ENCODE measurements at places on chromosomes 3 and 15.

- DNase-seq = no peak
These were observed 25.3 kb upstream of the COPB2 start for GRCh38 chr3:139414608-139415224.

DNA sequence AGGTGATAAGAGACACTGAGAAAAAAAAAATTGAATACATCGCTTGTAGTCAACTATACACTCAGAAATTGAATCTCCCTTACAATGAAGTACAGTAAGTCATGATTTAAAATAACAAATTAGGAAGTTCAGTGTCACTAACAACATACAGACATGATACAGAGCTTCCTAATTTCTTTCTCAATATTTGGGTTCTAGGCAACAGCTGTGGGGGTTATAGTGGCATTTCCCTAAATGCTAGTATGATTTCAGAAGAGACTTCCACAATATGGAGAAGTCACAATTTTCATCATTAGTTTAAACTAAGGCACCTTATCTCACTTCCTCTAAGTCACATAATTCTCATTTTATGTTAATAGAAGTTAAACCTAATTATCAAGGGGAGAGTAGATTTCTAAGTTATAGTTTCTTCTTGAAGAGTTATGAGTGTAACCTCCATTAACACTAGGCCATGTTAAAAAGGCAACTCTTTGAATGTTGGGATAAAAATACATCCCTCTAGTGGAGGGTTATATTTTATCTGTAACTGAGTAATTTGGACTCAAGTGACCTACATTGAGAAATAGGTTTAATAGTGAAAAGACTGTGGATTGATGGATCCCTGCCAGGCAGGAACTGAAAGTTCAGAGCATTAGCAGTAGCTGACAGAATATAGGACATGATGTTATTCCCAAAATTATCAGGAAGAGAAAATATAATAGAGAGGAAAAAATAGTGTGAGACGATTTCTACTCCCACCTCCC lies 286.0 kb upstream of the SUCLG2 start:
- no peak for DNase-seq

GRCh38 chr3:143771258-143771657 lies 77.0 kb downstream of the SLC9A9 start:
- no peak for DNase-seq

- no peak for DNase-seq
These were observed 464 bp upstream of the MRPS25 start for GRCh38 chr3:15065550-15066007.

GRCh38 chr3:155093261-155093660 lies 13.1 kb downstream of the MME start:
- DNase-seq = no peak

- no peak for DNase-seq
These were observed 2.6 kb downstream of the FAM43A start for GRCh38 chr3:194688200-194688740.

- DNase-seq = no peak
These were observed 271.5 kb upstream of the TTC14 start for GRCh38 chr3:180330440-180330839.

DNA sequence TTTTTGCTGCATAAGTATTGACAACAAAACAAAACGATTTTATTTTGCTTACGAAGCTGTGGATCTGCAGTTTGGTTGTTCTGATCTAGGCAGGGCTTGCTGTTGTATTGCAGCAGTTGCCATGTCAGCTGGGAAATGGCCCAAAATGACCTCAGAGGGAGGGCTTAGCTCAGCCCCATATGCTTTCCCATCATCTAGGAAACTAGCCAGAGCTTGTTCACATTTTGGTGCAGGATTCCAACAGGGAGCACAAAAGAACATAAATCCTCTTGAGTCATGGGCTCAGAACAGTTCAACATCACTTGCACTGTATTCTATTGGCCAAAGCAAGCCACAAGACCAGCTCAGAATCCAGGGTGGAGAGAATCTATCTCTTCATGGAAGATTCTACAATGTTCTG lies 42.2 kb upstream of the ROBO2 start:
- no peak for DNase-seq

- DNase-seq = no peak
These were observed 30.4 kb downstream of the SECISBP2L start for GRCh38 chr15:49015896-49016295.

GRCh38 chr15:58264053-58264971 lies 126.1 kb downstream of the AQP9 start:
- no peak for DNase-seq

GRCh38 chr3:23644676-23645075 lies 161.1 kb upstream of the UBE2E1 start:
- no peak for DNase-seq

- DNase-seq = no peak
These were observed 83.1 kb upstream of the SETMAR start for GRCh38 chr3:4220065-4220464.

GRCh38 chr3:63798544-63798943 lies 20.6 kb upstream of the C3orf49 start:
- no peak for DNase-seq

DNA sequence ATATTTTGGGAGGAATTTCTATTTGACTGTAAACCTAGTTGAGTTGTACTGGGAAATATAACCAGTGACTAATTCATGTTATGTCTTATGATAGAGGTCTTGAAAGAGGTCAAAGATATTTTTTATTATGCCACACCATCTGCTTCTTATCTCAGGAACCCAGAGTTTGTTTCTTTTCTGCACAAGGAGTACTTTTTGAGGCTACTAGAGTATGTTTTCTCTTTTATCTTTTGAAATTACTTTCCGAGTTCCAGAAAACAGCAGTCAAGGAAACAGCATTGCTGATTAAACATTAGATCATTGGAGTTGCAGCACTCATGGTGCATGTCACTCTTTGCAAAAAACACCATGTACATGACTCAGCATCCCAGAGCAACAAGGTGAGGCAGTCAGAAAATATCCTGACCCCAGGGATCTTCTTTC lies 645.8 kb upstream of the NR2F2 start:
- DNase-seq = no peak

DNA sequence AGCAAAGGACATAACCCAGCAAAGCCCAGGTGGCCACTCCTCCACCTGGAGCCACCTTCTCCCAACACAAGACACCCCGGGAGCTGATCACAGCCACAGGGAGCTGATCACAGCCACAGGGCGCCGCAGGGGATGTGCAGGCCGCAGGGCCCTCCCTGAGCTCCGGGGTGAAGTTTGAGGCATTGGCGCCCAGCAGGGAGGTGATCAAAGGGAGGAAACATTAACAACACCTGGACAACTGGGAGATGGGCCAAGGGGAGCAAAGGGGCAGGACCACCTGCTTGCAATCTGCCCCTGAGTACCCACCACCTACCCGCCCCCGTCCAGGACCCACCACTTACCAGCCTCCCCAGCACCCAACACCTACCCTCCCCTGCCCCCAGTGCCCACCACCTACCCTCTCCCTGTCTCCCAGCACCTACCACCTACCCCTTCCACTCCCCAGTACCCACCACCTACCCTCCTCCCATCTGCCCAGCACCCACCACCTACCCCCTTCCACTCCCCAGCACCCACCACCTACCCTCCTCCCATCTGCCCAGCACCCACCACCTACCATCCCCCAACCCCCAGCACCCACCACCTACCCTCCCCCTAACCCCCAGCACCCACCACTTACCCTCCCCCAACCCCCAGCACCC lies 2.4 kb downstream of the UROC1 start:
- DNase-seq = no peak

DNA sequence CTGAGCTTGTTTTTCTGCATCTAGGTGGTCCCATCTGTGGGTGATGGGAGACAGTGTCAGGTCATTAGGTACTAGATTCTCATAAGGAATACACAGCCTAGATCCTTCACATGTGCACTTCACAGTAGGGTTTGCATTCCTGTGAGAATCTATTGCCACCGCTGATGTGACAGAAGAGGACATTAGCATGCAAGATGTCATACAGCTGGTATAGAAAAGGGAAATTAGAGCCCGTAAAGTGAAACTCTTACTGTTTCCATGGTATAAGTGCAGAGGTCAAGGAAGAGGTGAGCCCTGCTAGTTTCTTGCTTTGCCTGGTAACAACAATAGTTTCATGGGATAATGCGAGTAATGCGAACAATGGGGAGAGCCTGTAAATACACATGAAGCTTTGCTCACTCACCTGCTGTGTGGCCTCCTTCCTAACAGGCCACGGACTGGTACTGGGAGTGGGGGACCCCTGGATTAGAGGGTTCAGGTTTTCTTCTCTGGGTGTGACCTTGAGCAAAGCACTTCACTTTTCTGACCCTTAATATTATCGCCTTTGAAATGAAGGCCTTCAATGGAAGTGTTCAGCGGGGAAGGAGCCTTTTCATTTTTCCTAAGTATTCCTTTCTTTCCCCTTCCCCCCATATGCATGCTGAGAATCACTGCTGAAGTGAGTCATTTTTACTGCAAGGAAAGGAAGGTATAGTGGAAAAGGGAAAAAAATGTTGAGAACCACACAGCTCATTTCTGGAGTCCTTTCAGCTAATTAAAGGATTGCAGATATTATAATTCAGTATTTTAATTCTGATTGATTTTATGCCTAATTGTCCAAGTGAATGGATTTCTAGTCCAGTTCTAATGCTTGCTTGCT lies 286.4 kb downstream of the UBE2E2 start:
- no peak for DNase-seq

- no peak for DNase-seq
These were observed 161.7 kb downstream of the MECOM start for GRCh38 chr3:169501777-169502320.

DNA sequence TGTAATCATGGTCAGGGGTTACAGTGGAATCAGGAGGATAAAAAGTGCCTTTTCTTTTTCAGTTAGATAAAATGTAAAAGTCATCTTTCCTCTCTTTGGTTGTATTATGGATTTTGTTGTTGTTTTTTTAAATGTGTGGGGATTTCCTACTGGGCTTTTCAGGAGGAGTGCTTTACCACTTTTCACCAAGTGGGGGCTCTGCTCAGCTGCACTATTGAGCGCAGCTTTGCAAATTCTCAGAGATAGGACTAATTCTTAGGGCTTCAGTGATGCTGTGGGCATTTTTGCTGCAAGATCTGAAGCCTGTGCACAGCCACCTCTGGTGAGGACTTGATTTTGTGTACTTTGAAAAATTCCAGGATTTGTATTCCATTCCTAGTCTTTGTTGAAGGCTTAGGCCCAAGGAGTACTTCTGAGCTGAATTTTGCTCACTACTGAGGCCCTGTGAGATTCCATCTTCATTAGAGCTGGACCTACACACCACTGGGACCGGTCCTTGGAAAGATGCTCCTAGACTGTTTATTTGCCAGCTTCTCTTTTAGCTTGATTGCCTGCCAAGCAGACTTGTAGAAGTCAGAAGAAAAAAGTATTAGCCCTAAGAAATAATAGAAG lies 7.5 kb downstream of the GNB5 start:
- peak; percentile 31 for DNase-seq

GRCh38 chr3:16427103-16427965 lies 86.2 kb downstream of the RFTN1 start:
- no peak for DNase-seq

GRCh38 chr3:25585361-25586166 lies 79.1 kb downstream of the TOP2B start:
- no peak for DNase-seq

- DNase-seq = no peak
These were observed 75.1 kb downstream of the ATP10A start for GRCh38 chr15:25787855-25788520.

DNA sequence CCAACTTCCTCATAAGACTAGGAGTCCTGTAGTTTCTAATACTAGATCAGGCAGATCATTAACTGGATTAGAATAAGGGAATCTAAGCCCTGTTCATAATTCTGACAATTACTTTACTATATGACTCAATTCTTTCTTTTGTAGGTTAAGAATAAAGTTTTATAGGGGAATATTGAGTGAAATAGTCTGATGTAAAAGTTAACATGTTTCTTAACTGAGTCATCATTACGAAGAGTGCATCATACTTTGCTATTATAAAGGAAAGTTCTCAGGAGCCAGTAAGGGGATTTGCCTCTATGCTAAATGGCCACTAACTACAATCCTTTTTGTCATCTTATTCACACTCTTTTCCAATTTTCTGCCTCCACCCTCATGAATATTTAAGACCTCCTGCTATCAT lies 63.1 kb downstream of the POLQ start:
- DNase-seq = no peak

GRCh38 chr15:70246623-70247220 lies 149.0 kb upstream of the TLE3 start:
- no peak for DNase-seq

Data from CD4-positive, alpha-beta T cell treated with Interleukin-15 for 4 hours (primary cell).